ENCODE measurements at places on chromosomes 3 and 15. TPM values are rescaled to one million over a fixed set of nuclear protein-coding genes. Genes with fewer than 3 reads are reported as not detected.

DNA sequence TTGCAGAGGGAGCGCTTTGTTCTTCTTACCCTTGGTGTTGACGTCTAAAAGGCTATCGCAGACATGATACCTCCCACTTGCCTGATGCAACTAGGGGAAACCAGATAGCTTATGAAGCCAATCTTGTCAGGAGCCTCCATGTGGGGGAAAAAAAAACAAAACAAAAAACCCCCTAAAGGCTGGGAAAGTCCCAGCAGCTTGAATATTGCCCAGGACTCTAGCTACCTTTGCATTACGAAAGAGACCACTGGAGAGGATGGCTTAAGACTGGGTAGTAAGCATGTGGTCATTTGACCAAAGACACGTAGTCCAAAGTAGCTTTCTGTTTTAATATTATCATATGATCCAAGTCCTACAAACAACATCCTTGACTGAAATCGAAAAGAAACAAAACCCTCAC, 120.7 kb upstream of the WNT5A start:
- DNase-seq, result no peak

DNA sequence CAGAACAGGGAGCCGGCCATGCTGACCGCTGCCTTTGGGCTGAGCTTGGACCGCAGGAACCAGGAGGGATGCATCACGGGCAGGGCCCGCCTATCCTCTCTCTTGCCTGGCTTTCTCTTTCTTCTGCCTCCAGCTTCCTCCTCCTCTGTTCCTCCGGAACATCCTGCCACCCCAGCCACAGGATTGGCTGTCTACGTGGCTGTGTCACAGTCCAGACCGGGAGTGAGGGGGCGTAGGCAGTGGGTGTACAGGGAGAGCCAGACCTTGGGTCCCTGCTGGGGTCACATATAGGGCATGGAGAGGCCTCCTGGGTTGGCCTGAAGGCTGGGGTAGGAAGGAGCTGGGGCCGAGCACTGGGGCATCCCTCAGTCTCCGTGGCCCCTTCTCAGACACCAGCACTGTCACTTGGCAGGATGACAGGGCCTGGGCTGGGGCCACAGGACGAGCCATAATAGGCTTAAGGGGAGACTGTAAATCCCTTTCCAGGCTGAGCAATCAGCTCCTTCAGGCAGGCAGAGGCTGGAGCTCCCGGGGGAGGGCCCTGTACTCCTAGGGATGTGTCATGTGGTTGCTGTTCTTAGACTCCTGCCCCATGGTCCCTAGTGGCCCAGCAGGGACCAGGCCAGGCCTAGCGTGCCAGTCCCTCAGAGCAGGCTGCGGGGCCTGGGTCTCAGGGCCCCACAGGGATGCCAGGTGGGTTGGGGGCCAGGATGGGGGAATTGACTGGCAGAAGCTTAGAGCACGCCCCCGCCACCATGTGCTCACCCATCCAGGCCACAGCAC, 25.4 kb downstream of the LINGO1 start:
- DNase-seq, result no peak

- no peak for DNase-seq
These were observed 8.0 kb upstream of the SLC22A13 start for GRCh38 chr3:38257583-38257982.

DNA sequence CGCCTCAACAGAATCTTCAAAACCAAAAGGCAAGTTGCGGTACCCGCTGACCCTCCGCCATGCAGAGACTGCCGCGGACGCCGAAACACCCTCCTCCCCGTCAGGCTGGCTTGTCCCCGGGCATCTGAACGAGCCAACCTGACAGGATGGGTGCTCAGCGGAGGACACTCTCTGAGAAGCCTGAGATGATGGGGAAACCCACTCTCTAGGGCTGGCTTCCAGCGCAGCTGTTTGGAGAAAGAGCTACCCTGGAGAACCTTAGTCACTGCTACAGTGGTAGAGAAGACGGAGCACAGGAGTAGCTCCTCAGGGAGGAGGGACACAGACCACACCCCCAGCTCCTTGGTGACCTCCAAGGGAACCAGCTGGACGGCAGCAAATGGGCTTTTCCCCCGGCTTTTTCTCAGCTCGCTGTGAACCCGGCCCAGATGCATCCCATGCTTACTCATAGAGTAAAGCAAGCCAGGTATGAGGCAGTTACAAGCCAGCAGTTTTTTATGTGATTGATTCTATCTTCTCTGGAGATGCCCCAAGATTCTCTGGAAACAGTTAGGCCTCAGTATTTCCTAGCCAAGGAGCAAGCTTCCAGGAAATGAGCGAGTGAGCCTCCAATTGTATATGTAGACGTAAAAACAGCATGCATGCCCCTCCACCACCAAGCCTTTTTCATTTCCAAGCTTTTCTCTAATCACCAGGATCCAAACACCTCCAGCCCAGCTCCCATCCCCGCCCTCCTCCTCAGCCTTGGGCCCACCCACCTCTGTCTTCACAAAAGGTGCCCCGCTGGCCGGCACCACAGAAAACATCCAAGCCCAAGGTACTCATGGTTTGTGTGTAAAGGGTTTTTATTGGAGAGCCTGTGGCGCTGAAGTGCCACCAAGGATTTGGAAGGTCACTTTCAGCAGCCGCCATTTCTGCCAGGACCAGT, 38.7 kb downstream of the FAM174B start:
- no peak for DNase-seq

- no peak for DNase-seq
These were observed 83.0 kb downstream of the MOBP start for GRCh38 chr3:39550354-39551051.

- no peak for DNase-seq
These were observed 78.9 kb downstream of the TGFBR2 start for GRCh38 chr3:30685267-30685667.

DNA sequence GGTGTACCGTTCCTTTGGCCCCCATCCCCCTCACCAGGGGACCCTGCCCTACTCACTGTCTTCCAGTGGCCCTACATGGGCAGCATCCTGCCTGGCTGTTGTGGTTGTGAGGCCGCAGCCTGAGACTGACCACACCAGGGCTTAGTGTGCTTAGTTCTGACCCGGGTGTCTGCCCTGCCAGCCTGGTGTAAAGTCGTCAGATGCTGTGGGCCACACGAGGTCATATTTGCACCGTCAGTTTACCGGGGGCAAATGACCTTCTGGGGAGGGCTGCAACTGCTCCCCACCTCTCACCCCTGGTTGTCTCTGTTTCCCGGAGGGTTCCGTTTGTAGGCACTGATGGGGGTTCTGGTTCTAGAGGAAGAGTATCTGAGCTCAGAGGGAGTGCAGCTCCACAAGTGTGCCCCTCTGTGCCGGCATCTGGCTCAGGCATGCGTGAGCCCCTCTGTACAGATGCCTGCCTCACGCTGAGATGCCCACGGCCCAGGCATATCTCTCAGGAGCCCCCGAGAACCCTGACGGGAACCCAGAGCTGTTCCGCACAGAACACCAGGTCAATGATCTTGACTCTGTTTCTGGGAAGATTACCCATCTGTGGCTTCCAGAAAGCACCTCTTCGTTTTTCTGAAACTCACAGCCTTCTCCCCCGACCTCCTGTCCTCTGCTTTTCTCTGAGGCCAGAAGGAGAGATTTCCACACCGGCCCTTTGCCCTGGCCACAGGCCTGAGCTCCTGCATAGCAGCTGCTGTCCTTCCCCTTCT, 19.2 kb downstream of the KLF13 start:
- no peak for DNase-seq

GRCh38 chr3:44036850-44037249, 204.8 kb upstream of the TOPAZ1 start:
- DNase-seq, result no peak

Gene P2RY1
- 59.8 TPM for total RNA-seq

Gene ZXDC
- 45.1 TPM for total RNA-seq

Gene MAPKAPK3
- 44.9 TPM for total RNA-seq

Gene APBA2
- total RNA-seq, result 24.7 TPM
